ENCODE measurements at places on chromosomes 2 and 18. TPM values are rescaled to one million over a fixed set of nuclear protein-coding genes. Genes with fewer than 3 reads are reported as not detected.

- H3K36me3 ChIP-seq: peaks cover 4% of the 10 kb centered on the region
- no peaks in the 10 kb centered on the region for H3K27me3 ChIP-seq
- peaks cover 26% of the 10 kb centered on the region for H3K4me1 ChIP-seq
- no peak for DNase-seq
Measured at GRCh38 chr2:191862156-191862775, 15.4 kb upstream of the CAVIN2 start.

DNA sequence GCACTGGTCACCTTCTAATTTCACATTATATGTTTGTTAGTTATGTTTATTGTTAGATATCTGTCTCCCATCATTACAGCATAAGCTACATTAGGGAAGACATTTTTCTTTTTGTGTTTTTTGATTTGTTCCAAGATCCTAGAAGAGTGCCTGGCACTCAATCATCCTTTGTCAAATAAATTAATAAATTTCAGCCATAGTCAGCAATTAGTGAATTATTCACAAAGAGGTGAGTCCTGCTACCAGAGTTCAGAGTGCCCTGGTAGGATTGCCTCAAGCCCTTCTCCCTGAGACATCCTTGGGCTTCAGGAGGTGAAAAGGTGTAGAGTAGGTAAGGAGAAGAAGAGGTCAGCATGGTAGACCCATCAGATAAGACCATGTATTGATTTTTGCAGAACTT lies 186.2 kb upstream of the CTAGE1 start:
- H3K27ac ChIP-seq: no peak overlapping the region
- no peaks in the 10 kb centered on the region for H3K36me3 ChIP-seq
- no peak for DNase-seq
- peaks cover 4% of the 10 kb centered on the region for H3K27me3 ChIP-seq
- peaks cover 5% of the 10 kb centered on the region for H3K4me1 ChIP-seq

DNA sequence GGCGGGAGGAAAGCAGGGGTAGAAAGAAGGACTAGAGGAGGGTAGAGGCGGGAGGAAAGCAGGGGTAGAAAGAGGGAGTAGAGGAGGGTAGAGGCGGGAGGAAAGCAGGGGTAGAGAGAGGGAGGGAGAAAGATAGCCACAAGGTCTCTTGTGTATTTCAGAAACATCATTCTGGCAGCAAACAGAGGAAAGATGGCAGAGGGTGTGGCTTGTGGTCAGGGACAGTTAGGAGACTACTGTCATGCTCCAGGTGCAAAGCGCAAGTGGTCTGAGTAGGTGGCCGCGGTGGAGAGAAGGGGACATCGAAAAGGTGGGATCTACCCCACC lies 82.4 kb upstream of the TAF1B start:
- no peak overlapping the region for H3K27ac ChIP-seq
- H3K4me3 ChIP-seq: no peak overlapping the region
- peaks cover 48% of the 10 kb centered on the region for H3K4me1 ChIP-seq
- peaks cover 20% of the 10 kb centered on the region for H3K27me3 ChIP-seq
- H3K36me3 ChIP-seq: no peaks in the 10 kb centered on the region

DNA sequence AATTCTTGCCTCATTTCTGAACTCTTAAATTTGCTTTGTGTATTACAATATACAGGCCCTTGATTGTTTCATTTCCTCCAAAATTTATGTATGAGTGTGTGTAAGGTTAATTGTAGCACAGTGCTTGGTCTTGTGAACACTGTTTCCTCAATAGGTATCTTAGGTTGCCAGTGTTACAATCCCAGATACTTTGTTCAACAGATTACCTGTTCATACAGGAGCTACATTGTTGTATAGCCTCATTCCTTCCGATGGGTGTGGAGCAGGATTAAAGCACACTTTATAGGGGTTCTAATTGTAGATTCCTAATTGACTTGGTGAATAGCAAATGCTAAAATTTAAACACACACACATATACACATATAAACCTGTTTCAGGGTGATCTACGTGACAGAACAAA lies 10.7 kb downstream of the RBBP8 start:
- H3K4me3 ChIP-seq: no peak overlapping the region
- no peak for DNase-seq
- H3K36me3 ChIP-seq: peaks cover 14% of the 10 kb centered on the region
- no peak overlapping the region for H3K27ac ChIP-seq
- H3K27me3 ChIP-seq: no peaks in the 10 kb centered on the region
- H3K4me1 ChIP-seq: no peaks in the 10 kb centered on the region

The TMEM200C gene
- total RNA-seq: 3.0 TPM

The XDH gene
- 2.5 TPM for total RNA-seq

The MYL12A gene
- total RNA-seq: 219 TPM

The MC5R gene
- total RNA-seq: not detected
